ENCODE measurements at places on chromosomes 4 and X.

- no peak for DNase-seq
These were observed 993 bp upstream of the CTAG2 start for GRCh38 chrX:154654372-154654771.

GRCh38 chrX:107442914-107443527, 6.4 kb upstream of the FRMPD3 start:
- DNase-seq, result peak; percentile 60

GRCh38 chrX:101241531-101241930, 21.9 kb downstream of the DRP2 start:
- no peak for DNase-seq

DNA sequence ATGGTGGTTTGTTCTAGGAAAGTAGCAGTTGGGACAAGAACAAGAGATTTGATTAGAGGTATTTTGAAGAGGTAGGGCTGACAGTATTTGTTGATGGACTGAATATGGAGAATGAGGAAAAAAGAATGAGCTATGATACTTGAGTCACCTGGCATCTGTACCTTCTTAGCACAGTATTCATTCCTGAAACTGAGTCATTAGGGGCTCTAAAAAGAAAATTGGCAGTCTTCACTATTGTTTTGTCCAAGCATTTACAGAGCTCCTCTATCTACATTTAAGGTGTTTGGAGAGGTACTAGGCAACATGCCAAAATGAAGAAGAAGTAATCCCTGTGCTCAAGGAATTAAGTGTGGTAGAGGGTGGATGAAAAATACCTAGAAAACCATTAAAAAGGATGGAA, 165.8 kb downstream of the SHROOM4 start:
- DNase-seq, result no peak

- no peak for DNase-seq
These were observed 81.2 kb upstream of the TBL1X start for GRCh38 chrX:9383655-9384054.

- no peak for DNase-seq
These were observed 491.6 kb upstream of the AADAT start for GRCh38 chr4:170581322-170581721.

DNA sequence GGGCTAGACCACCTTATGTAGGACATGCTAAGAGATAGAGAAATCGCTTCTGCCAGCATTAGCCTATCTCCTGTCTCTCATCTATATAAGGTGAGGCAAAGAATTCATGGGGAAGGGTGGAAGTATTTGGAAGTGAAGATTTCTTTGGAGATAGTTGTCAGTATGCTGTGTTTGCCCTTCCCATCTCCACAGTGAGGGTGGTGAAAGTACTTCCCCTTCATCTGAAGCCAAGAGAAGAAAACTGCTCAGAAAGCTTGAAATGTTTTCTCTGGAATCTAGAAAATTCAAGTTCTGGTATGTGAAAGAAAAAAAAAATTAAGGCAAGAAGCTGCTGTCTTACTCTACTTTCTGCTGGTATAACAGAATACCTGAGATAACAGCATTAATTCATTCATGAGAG, 12.3 kb upstream of the ADH5 start:
- DNase-seq, result no peak

- DNase-seq, result no peak
These were observed 128.1 kb upstream of the HPF1 start for GRCh38 chr4:169885893-169886292.

DNA sequence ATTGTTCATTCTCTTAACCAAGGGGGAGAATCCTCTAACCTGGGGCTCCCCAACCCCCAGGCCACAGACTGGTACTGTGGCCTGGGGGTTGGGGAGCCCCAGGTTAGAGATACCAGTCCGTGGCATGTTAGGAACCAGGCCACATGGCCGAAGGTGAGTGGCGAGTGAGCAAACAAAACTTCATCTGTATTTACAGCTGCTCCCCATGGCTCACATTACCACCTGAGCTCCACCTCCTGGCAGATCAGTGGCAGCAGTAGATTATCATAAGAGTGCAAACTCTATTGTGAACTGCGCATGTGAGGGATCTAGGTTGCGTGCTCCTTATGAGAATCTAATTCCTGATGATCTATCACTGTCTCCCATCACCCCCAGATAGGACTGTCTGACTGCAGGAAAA, 957.2 kb upstream of the PRKX start:
- DNase-seq, result no peak

- no peak for DNase-seq
These were observed 121.2 kb downstream of the GASK1B start for GRCh38 chr4:158051401-158052235.

DNA sequence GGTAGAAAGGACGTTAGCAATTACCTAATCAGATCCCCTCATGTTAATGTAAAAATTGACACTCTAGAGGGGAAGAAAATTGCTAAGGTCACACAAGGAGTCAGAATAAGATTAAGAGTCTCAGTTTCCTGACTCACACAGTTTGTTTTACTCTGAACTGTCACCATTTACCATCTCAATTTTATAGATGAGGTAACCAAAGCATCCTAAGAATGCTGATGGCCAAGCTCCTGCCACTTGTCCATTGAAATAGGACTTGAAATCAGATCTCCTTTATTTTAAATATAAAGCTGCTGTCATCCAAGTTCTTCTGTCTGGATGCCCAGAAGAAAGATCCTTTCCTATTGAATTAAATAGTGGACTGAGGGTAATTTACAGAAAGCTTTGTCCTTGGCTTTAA, 114.8 kb upstream of the VAMP7 start:
- no peak for DNase-seq

DNA sequence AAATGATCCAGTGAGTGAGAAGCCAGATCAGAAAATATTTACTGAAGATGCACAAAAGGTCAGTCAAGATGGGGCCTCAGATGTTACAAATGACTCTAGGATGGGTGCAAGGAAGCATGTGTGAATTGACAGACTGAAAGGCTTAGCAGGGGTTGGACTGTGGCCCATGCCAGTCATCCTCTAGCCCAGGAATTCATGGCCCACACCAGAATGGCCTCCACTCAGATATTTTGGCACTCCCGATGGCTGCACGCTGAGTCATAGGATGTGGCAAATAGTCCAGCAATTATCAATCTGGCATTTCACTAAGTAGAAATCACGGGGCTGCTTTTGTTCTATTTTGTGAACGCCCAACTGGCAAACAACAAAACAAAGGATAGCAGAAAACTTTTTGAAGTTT, 406.5 kb downstream of the IQCM start:
- no peak for DNase-seq

- no peak for DNase-seq
These were observed 62.6 kb upstream of the KLHL13 start for GRCh38 chrX:118179161-118179560.

DNA sequence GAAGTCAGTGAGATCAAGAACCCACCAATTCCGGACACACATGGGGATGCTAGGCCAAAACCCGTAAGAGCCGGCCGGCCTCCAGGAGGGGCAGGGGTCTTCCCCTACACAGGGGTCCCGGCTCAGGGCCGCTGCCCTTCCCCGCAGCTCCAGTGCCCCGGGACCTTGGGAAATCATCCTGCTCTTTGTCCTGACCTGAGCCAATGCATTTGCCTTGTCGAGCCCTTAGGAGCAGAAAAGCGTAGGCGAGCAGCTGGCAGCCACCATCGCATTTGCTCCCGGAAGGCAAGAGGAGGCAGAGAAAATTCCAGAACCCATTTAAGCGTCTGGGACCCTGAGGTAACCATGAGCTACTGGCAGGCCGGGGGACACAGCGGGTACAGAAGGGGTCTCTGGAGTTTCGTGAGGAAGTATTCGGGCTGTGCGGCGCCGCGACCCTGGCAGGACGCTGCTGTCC, 7.4 kb upstream of the TNIP2 start:
- no peak for DNase-seq

- DNase-seq, result no peak
These were observed 13.3 kb upstream of the TMEM131L start for GRCh38 chr4:153452658-153453378.

DNA sequence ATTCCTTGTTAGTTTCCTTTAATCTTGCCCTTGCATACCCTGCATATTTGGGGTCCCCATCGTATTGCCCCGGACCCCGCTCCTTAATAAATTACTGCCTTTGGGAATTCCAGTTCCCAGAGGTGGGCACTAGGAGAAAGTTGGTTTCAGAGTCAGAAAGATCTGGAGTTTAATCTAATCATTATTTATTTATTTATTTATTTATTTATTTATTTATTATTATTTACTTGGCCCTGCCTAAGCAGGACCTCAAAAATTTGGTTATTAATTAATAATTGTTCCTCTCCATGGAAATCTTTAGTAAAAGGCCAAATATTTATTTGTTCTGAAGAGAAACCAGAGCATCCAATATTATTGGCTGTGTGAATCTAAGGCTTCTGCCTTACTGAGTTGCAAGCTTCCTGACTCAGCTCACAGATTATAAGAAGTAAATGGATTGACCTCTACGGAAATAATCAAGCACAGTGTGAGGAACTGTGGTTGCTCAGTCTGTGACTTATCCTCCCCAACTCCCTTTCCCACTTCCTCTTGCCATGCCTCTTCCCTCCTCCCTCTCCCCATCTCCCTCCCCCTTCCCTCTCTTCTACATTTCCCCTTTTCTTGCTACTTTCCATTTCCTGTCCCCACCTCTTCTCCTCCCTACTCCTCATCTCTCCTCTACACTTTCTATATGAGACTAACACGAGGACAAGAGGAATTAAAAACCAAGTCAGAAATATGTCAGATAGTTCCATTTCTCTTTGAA, 61.5 kb upstream of the AP1S2 start:
- no peak for DNase-seq

- no peak for DNase-seq
These were observed 46.9 kb downstream of the ATP10D start for GRCh38 chr4:47531954-47532321.

- no peak for DNase-seq
These were observed 793.6 kb upstream of the INTU start for GRCh38 chr4:126838941-126839679.

- DNase-seq, result no peak
These were observed 16.3 kb downstream of the LONRF3 start for GRCh38 chrX:118990512-118991227.

- no peak for DNase-seq
These were observed 131.2 kb upstream of the STX18 start for GRCh38 chr4:4673070-4673469.

- DNase-seq, result no peak
These were observed 49.6 kb upstream of the PROM1 start for GRCh38 chr4:16133406-16133805.

DNA sequence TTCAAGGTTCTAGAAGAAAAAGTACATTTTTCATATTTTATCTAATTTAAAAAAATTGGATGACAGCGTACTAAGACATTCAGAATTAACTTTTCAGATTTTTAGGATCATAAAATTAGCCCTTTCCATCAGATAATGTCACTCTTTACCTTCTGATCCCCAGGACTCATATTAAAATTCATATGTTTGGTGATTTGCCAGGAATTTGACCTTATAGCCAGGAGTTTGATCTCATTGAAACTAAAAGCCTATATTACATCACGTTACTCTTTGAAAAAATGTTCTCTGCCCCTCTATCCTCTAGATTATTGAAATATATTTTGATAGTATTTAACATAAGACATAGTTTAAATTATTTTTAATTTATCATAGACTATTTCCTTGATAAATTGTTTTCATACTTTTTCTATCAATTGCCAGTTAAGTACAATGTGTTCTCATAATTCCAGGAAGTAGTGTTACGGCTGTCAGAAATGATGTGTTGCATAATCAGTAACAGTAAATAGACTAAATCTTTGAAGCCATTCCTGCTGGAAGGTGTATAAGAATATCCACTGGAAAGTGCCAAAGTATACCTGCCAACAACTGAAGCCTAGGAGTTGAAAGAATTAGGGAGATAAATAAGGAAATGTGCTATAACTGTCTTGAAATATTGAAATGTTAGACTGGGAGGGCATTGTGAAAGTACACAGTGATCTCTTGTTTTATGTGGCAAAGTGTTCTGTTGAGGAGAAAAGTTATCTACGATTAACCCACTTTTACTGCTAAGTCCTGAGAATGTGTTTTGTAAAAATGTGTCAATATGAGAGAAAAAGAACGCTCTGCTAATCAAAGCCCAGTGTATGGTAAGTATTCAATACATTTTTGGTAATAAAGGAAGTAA, 32.9 kb upstream of the PDGFC start:
- DNase-seq, result no peak

DNA sequence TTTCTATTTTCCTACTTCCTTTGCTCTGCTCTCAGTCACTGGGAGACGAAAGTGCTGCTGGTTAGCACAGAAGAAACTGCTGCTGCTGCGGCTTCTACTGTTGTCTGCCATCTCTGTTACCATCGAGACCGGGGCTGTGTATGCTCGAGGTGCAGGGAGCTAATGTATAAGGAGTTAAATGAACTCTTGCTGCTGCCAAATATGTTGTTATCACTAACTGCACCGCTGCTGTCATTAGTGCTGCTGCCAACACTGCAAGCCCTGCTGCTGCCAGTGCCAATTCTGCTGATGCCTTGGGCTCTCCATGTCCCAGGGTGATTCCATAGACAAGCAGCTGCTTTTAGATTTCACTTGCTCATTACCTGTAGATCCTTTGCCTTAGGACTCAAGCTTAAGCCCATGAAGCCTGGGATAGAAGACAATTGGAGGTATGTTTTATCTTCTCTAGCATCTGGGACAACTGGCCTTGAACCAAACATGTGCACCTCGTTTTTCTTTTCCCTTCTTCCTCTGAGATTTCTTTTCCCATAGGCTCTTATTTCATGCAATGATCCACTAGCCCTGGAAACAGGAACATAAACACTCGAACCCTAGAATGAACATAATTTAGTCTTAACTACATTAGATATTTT, 107.8 kb downstream of the CCSER1 start:
- DNase-seq, result no peak

DNA sequence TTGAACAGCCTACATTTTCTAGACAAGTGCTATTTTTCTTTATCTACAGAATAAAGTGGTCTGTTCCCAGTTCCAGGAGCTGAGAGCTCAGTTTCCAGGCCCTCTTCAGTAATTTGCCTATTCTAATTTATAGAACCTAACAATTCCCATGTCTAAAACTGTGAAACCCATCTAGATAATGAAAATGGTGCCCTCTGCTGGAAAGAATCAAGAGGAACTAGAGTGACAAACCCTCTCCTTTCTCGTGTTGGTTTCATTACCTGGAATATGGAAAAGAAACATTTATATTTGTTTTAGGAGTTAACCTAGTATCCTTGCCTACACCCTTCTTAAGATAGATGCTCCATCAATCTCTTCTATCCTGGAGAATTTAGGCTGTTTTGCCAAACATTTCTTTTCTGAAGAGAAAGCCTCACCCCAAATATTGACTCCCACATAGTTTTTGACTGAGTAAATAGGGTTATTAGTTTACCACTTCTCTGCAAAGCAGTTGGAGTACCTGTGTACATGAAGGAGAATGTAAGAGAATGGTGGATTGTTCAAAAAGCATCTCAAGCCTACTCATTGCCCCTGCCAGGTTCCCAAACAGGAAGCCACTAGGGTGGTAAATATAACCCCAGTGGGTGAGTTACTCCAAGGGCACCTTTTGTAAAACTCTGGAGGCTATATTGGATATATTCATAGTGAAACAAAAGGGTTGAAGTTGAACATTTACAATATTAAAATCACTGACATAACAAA, 121.6 kb downstream of the RASL11B start:
- peak; percentile 75 for DNase-seq

- DNase-seq, result no peak
These were observed 90.4 kb downstream of the PHEX start for GRCh38 chrX:22122510-22122909.

GRCh38 chrX:101708163-101708562, 48.5 kb upstream of the ARMCX2 start:
- DNase-seq, result no peak

Measured in NCI-H2029 (cell line).